OCI-LY7 (cell line): ENCODE measurements at places on chromosomes 3 and 15. TPM values are rescaled to one million over a fixed set of nuclear protein-coding genes. Genes with fewer than 3 reads are reported as not detected.

- DNase-seq = peak; percentile 41
Observed at GRCh38 chr15:29103824-29104565, 165.6 kb downstream of the NSMCE3 start.

- DNase-seq = no peak
Observed at GRCh38 chr3:114380233-114380651, 86.4 kb downstream of the TIGIT start.

DNA sequence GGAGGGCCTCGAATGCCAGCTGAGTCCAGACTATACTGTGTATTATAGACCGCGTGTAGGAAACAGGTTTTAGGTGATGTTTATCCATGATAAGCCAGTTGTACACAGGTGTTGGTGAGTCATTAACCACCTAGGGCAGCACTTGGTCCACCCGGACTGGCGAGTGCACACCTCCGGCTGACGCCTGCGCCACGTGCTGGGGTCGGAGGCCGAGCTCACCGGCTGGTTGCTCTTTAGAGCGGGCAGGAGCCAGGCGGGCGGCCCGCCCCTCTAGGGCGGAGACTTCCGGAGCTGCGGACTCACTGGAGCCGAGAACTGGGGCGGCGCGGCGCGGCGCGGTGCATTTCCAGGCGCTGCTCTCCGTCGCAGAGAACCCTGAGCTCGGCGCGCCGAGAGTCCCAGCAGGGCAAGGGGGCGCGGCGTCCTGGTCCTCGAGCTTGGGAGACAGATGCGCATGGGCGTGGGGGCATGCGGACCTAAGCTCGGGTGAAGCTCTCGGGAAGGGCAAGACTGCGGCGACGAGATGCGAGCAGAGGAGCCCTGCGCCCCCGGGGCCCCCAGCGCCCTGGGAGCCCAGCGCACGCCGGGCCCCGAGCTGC lies at the start of gene ESYT3:
Gene ESYT3 (plus strand): TSS at position 341 of the 599 bp plus-strand sequence. CDS start 183 bp downstream, at position 524.
- no peak for DNase-seq

- no peak for DNase-seq
Observed at GRCh38 chr3:101950510-101950909, 101.2 kb downstream of the NFKBIZ start.

- DNase-seq = no peak
Observed at GRCh38 chr3:156648086-156648485, 26.3 kb upstream of the TIPARP start.

GRCh38 chr3:189132839-189133238 lies 38.9 kb upstream of the TPRG1 start:
- DNase-seq = no peak

DNA sequence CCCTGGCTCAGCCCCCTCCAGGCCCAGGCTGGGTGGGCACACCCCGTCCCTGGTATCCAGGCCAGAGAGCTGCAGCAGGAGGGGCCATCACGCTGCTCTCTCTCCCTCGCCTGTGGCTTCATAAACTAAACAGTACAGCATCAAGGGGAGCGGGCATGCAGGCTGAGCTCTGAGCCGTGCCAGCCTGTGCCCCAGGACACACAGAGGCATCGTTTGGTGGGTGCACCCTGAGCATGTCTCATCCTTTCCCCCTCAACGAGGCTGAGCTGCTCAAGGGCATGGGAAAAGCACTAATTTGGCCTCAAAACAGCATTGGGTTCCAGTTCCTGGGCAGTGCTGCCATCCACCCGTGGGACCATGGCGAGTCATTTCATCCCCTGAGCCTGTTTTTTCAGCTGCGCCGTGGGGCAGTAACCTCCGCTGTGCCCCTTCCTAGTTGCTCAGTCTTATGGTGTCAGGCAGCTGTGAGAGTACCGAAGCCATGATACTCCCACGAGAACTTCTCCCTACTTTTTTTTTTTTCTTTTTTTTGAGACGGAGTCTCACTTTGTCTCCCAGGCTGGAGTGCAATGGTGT lies 79.6 kb downstream of the CPN2 start:
- DNase-seq = no peak

DNA sequence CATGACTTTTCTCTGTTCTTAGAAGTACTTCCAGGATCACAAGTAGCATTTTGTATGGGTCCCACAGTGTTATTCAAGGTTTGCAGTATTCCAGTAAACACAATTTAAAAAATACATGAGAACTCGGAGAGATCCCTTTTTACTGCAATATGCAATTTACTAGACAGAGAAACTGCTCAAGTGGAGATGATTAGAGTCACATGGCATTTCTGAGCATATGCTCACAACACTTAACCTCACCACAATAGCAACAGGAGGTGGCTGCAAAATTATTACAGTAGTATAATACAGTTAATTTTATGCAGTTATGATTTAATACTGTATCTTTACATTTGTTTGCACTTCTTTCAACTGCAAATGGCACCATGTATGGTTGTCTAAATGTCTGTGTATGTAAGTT lies 87.5 kb downstream of the PIK3CB start:
- no peak for DNase-seq

DNA sequence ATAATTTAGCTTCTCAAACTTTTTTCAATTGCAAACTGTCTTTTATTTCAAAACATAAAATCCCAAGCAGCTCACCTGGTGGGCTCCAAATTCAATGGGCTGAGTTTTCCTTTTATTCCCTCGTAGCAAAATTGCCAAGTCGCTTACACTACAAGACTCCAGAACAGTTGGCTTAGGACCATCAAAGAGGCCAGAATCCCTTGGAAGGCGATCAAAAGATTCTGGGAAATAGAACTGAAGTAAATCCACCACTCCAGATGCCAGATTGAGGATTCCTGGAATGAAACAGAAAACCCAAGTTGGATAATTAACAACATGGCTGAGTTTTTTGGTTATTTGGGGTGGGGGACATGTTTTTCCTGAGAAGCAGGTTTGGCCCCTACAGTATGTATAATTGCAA lies 87.7 kb upstream of the DCLK3 start:
- DNase-seq = no peak

- DNase-seq = peak; percentile 89
Observed at GRCh38 chr15:41782371-41783282, 8.3 kb downstream of the MAPKBP1 start.

DNA sequence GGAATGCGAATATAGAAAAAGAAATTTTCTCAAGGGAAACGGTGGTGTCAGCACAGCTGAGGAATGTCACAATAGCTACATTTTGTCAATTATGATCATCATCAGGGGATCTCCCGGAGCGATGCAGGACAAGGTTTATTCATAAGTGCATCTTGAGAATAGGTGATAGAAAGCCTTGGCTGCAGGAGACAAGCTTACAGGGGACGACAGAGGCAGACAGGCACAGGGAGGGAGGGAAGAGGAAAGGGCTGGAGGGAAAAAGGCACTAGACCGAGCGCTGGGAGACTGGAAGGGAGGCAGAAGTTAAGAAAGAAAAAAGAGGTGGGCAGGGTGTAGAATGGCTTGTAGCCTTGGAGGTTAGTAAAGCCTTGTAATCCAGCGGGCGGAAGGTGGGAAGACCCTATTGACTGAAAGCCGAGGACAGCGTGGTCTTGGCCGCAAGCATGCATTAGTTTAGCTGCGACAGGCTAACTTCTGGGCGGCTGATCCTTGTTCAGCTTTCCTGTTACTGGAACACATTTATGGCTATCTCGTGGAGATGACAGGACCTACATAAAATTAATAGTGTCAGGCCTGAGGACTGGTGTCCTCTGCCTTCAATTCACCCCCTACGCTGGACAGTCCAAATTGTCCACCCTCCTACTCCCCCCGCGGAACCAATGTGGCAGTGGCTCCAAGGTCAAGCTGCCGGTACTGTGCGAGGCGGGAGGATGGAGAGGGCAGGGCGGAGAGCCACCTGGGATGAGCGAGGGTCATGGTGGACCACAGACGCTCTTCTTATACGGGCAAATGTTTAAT lies 1.4 kb upstream of the NECTIN3 start:
- no peak for DNase-seq

GRCh38 chr15:36594556-36595090 lies 15.2 kb downstream of the CDIN1 start:
- DNase-seq = no peak

TMIE gene
- total RNA-seq = not detected in 2 replicates

DNA sequence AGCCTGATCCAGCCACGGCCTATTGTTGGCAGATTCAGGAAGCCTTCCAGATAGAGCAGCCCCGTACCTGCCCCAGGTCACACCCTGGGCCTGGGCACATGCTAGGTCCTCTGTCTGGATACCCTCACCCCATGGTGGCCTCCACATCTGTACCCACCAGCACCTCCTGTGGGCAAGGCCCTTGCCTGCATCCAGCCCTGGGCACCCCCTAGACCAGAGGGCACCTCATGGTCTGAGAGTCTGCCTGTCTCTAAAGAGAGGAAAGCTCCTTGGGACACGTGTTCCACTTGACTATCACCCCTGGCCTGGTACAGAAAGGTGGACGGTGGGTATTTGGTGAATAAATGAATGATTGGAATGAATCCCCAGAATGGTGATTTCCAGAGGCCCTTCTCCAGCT lies 8.9 kb upstream of the COMMD4 start:
- DNase-seq = no peak

- no peak for DNase-seq
Observed at GRCh38 chr3:18061737-18062656, 319.6 kb upstream of the TBC1D5 start.

DNA sequence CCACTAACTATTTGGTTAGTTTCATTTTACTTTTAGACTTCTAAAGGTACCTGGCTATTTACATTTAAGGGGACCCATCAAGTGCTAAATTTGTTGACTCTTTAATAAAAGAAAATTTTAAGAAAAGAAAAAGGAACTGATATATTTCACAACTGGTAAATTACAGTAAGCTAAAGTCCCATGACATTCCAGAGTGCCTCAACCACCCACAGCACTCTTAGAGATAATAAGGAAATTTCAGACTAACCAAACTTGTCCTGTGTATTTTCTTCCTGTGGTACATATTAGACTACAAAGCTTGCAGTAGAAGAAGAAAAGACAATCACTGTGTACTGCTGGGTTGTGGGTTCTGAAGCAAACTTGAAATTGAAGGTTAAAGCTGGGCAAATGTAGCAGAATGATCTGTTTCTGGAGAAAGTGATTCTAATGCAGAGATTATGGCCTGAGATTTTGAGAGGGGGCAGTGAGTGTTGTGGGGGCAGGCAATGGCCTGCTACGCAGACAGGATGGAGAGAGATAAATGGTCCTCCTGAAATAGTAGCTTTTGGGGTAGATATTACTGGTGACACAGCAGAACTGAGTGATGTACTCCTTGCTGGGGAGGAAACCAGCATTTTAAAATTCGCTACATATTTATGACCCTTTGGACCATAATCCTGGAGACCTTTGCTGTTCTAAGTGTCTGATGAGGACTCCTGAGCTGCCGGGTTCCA lies 24.5 kb upstream of the MFSD1 start:
- DNase-seq = no peak

GRCh38 chr3:4595710-4596113 lies 102.6 kb downstream of the ITPR1 start:
- DNase-seq = no peak

SNURF gene
- total RNA-seq = 5.5 and 6.8 TPM in 2 replicates

MAGI1 gene
- total RNA-seq = 0.63 and 1.0 TPM in 2 replicates

- DNase-seq = no peak
Observed at GRCh38 chr3:24713516-24713915, 218.9 kb upstream of the THRB start.

DNA sequence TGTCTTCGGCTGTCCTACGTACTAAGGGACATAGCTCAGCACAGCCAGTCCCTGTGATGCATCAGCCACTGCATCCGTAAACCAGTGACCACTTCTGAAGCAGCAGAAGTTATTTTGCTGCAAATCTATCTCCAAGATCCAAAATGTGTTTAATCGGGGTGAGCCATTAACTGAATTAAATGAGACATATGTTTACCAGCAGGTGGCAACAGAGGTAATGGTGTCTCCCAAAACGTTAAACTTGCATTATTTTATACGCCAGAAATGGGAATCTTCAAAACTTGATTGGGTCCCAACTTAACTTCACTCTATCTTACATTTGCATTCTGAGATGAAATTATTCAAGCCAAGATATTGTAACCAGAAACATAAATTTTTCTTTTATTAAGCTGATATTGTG lies 75.3 kb upstream of the BOC start:
- peak; percentile 36 for DNase-seq

- no peak for DNase-seq
Observed at GRCh38 chr3:4850928-4851265, 128.3 kb upstream of the BHLHE40 start.

DNA sequence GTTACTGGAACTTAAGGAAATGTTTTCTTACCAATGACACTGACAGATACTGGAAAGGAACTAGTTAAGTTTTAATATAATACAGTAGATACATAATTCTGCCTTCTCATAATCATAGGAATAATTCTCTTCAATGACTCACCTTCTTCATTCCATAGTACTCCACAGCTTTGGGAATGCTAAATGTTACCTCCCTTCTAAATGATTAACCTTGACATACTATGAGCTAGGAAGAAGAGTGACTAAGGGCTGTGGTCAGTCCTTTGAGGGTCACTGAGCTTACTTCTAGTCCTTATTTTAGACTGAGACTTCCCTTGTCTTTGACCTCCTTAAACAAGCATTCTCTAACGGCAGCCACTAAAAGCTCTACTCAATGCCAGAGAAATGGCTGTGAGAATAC lies 69.6 kb upstream of the PPIB start:
- DNase-seq = no peak

DNA sequence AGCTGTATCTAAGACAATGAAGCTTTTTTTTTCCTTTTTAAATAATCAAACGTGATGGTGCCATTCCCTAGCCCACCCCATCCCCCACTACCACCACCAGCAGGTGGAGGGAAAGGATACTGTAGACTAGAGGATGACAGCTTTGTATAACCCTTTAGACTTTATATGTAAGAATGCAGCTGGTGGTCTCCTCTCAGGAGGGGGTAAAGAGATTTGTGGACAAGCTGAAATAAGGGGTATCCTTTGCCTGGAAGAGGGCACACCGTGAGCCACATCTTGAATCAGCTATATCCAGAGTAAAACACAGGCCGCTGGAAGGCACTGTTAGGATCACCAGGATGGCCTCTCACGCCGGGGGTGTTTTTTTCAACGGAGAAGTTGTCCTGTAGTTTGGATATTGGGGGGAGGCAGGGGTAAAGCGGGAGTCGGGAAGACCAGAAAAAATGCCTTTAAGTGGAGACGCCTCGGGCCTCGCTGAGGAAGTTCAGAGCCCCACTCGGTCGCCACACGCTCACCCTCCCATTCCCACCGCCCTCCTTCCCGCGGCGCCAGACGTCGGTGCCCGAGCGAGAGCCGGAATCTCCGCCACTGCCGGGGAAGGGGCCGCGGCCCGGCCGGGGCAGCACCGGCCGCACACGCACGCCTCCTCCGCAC lies 986 bp downstream of the KPNA4 start:
- peak; percentile 30 for DNase-seq

DNA sequence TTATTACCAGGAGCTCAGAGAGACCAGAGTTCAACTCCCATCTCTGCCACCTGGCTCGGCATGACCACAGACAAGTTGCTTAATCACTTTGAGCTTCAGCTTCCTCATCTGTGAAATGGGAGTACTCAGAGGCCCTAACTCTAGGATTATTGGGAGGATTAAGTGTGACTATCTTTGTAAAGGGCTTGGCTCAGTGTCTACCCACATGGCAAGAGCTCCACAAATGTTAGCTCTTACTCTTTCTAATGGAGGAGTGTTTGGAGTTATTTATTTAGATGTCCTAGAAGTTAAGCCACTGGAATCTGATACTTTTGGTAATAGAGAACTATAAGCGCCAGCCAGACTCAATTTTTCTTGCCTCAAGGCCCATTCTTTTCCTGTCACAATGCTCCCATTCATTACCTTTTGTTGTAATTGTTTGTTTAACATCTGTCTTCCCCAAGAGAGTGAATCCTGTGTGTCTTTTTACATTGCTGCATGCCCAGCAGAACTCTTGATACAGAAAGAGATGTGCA lies 12.3 kb upstream of the LMCD1 start:
- DNase-seq = no peak

TMEM212 gene
- not detected in 2 replicates for total RNA-seq

GRCh38 chr3:71671216-71671845 lies 53.9 kb downstream of the EIF4E3 start:
- no peak for DNase-seq

BBS4 gene
- 19.7 and 29.3 TPM in 2 replicates for total RNA-seq
